ENCODE measurements at places on chromosomes 7 and 10.

GRCh38 chr10:112213098-112213823 is 29.7 kb upstream of the GPAM start:
- DNase-seq, result peak; percentile 4

- DNase-seq, result no peak
These were observed 128.9 kb downstream of the NRCAM start for GRCh38 chr7:108327353-108327752.

- DNase-seq, result no peak
These were observed 35.3 kb upstream of the MYL10 start for GRCh38 chr7:101664436-101664835.

- DNase-seq, result no peak
These were observed 547.5 kb upstream of the LRRTM3 start for GRCh38 chr10:66378117-66378876.

GRCh38 chr10:105963334-105963884 is 1201.1 kb downstream of the SORCS1 start:
- no peak for DNase-seq

- DNase-seq, result peak; percentile 60
These were observed 13.8 kb upstream of the PITRM1 start for GRCh38 chr10:3186368-3186767.

DNA sequence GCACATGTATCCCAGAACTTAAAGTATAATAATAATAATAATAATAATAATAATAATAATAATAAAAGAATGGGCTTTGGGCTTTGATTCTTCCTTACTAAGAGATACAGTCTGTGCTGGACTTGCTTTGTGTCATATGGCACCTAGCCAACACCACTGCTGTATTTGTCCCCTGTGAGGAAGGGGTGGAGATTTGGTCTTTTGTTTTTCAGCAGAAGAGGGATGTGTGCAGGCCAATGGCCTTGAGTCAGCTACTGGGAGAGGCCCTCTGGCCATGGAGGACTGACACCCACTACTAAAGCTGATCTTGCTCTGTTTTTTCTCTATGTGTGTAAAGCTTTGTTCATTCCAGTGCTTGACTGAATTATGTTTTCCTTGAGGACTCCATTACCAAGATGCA is 573.0 kb upstream of the PCDH15 start:
- DNase-seq, result no peak

GRCh38 chr10:73917566-73918305 is 6.8 kb downstream of the PLAU start:
- no peak for DNase-seq

- DNase-seq, result no peak
These were observed 93.2 kb downstream of the DGKI start for GRCh38 chr7:137753575-137753947.

GRCh38 chr10:66927251-66927935 is 1.6 kb downstream of the LRRTM3 start:
- DNase-seq, result no peak

- no peak for DNase-seq
These were observed 13.8 kb upstream of the FKBP9 start for GRCh38 chr7:32943252-32944030.

GRCh38 chr10:80598084-80598798 is 60.5 kb downstream of the SH2D4B start:
- no peak for DNase-seq

DNA sequence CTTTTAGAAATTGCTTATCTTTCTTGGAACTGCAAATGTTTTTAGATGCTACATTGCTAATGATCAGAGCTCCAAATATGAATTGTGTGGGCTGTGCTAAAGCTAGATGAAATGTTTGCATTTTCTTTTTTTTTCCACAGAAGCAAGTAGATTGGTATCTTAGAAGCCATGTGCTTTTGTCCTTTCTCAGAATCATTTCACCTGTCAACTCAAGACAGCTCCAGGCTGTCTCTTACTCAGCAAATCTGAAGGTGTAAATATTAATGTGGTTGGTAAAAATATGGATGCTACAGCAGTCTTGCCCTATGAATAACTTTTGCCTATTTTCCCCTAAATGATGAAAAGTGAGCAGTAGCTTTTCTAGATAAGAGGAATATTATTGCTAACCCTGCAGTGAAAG is 41.2 kb downstream of the AP3M1 start:
- no peak for DNase-seq

DNA sequence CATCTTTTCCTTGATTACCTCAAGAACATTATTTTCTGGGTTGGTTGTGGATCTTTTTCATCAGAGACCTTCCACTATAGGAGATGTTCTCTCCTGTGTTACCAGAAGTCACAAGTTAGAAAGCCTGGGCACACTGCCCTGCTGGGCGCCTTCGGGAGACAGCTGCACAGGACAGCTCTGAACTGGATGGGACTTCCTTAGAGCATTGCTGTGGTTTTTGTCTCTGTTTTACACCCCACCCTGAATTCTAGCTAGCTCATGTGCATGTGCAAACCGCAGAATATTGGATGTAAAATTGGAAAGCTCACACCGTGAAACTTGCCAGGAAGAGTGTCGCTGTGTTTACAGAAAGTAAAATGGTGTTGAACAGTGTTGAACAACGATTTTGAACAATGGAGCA is 54.4 kb upstream of the SEC61G start:
- DNase-seq, result no peak

DNA sequence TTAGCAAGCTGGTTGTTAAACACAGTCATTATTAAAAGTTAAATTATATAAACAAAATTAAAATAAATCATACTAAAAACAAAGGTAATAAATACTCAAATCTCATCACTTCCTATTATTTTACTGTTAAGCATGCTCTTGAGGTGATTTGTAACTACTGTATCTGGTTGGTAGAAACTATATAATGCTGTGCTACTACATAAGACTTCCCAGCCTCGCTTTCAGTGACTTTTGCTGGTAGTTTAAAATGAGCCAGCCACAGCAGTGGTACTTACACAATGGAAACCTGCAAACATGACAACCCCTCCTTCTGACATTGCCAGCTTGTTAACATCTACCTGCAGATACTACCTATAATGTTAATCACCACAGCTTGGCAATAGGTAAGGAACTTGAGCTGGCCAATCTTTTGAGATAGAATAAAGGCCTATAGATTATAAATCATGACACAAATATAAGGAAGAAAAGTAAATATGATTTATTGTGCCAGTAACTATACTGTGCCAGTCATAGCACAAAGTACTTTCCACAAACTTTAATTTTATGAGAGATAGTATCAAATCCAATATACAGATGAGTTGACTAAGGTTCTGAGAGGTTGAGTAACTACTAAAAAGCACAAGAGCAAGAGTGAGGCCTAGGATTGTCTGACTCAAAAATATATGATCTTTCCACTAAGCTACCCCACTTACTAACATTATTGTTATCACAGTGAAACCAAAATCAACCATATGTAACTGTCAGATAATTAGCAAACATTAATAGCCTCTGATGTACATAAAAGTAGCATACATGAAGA is 181.1 kb upstream of the ASAH2 start:
- DNase-seq, result peak; percentile 68

DNA sequence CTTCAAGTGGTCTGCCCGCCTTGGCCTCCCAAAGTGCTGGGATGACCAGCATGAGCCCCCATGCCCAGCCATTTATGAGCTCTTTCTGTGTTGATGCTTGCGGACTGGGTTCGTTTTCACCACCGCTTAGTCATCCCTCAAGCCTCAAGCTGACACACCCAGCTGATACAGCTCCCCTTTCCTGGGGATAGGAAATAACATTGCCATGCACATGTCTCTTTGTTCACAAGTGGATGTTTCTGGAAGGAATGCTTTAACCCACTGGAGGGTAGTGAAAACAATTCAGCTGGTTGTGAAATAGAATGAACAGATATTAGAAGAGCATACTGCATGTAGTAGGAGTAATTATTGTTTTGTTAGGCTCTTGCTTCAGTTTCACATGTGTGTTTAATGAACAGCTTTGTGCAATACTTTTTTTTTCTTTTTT is 8.5 kb upstream of the METTL27 start:
- DNase-seq, result peak; percentile 41

DNA sequence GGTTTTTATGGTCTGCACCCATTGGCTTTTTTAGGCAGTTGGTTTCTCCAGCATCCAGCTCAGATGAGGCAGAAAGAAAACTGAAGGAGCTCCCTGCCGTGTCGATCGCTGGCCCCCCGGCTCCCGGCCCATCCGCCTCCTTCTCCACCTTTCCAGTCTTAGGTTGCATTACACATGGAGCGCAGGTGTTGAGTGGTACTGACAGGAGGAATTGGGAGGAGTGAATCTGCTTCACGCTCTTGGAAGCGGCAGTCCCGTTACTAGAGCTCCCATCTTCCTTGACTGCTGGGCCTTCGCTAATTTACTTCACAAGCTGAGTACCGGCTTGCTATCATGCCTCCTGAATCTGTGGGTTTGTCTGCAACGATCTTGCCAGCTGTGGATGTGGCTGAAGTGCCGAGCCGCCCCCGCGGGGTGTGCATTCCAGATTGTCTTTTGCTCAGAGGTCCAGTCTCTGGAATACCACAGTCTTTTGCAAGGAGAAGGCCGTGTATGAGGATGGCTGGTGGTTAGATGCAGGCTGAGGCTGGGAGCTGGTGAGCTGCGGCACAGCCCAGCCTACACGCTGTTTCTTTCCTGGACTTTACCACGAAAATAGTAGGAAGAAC is 17.1 kb downstream of the IQCE start:
- DNase-seq, result no peak

DNA sequence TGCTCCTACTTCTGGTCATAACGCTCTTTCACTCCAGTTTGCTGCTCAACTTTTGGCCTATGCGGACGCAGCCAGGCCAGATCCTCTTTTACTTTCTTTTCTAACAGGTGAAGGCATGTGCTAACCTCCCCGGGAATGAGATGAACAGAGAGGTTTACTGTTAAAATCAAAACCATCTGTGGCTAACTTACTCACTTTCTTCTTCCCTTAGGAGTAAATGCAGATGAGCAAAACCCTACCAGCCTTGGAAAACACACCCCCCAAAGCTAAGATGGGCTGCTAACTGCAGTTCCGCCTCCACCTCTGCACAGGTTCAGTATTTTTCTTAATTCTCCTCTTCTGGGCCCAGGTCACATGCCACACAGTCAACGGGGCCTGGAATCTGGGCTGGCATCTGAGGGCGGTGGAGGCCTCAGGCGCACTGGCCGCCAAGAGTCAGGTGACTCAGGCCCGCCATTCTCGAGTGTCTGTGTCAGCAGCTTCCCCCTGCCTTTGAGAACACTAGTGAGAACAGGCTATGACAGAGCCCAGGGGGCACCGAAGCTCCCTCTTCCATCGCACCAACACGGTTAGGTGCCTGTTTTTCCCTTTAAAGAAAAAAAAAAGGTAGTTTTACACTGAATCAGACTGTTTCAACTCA is 11.1 kb downstream of the FAM53B start:
- DNase-seq, result peak; percentile 87

- no peak for DNase-seq
These were observed 5.5 kb downstream of the NCOA4 start for GRCh38 chr10:46024948-46025347.
